ENCODE measurements at places on chromosomes 11 and 22.

DNA sequence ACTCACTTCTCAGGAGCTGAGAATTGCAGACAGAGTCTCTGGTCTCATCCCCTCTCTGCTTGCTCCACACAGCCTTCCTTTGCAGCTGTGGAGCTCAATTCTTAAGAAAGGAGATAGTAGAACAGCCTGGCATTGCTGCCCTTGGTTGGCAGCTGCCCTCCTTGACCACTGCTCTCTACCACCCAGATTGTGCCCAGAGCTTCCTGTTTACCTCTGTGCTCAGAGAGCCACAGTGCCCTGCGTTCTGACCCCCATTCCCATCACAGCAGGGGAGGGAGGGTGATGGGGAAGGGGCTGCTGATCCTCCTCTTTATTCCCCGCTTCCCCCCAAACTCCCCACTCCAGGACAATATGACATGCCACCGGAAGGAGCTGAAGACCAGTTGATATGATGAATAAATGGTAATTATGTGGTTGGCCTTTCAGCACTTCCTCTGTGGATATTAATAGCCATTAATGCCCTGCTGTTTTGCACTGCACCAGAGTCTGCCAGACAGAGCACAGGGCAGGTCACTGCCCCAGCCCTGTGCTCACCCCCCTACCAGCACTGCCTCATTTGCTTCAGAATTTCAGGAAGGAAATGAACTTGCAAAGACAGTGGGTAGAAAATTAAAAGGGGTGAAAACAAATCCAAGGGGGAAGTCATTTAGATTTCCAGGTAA lies 426.8 kb upstream of the CADM1 start:
- no peak for DNase-seq

- no peak for DNase-seq
These were observed 38.3 kb upstream of the NNMT start for GRCh38 chr11:114257621-114258558.

GRCh38 chr22:46010207-46010867 lies 33.4 kb upstream of the WNT7B start:
- no peak for DNase-seq

GRCh38 chr11:16959602-16960001 lies 54.6 kb downstream of the PLEKHA7 start:
- DNase-seq = no peak

GRCh38 chr22:33923660-33924246 lies 3.5 kb upstream of the LARGE1 start:
- no peak for DNase-seq

DNA sequence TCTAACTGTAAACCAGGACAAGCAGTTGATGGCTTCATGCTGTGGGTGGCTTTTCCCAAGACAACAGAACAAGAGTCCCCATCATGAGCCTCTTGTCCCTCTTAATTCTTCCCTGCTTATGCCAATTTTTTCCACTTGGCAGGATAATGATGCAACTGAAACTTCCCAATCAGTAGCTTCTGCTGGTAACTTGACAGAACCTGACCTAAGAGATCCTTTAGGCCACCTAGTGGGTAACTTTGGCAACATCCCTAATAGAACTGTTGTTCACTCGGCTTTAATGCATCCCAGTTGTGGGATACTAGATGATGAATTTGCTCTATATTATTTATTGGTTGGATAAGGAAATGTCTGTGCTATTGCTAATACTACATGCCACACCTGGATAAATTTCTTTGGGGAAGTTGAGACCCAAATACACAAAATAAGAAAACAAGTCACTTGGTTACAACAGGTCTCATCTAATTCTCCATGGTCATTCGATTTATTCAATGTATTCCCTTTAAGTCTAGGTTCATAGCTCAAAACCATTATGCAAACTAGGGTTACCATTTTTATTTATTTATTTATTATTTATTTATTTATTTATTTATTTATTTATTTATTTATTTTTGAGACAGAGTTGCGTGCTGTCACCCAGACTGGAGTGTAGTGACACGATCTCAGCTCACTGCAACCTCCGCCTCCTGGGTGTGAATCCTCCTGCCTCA lies 41.4 kb upstream of the NFAM1 start:
- DNase-seq = peak; percentile 8

DNA sequence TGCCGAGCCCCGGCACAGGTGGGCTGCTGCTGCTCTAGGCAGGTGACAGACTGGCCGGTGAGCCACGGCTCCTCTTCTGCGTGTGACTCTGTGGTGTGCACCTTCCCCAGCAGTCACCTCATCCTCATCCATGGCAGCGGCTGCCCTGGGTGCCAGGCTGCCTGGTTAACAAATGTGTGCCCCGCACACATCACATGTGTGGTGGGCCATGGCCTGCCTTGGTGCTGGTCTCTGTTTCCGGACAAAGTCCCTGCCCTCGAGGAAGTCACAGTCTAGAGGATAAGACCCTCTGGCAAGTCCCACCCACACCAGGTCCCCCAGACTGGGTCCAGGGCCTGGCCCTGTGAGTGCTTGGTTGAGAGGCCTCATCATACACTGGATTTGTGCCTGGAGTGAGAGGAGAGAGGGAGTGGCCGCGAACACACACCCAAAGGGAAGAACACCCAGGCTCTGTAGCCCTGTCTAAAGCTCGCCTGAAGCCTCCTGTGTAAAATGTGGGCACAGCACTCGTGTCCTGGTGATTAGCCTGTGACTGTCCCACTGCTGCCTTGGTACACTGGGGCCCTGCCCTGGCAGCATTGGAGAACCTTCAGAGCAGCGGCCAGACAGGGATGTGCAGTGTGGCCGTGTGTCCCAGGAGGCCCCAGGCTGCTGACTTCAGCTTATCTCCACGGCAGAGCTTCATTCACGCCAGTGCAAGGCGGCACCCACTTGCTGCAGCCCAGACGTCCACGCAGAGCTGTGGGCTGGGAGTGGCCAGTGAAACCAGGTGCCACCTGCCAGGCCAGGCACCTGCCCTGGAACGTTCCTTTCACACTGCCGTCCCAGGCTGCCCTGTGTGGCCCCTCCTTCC lies 269.9 kb downstream of the TBC1D22A start:
- no peak for DNase-seq

DNA sequence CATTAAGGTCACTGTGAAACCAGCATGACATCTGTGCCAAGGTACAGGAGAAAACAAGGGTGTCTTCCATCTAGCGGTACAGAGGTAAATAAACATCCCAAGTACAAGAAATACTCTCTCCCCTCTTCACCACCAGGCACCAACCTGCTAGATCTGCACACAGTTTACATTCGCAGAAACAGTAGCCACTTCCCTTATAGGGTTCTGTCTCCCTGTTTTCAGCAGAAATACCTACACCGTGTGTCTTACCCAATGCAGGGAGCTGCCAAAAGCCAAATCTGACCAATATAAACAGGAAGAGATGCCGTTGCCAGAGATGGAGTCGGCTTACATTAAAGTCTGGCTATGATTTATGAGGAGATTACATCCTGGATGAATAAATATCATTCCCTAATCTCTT lies 1.2 kb downstream of the SCN4B start:
- no peak for DNase-seq
